ENCODE measurements at places on chromosomes 6 and 20.

DNA sequence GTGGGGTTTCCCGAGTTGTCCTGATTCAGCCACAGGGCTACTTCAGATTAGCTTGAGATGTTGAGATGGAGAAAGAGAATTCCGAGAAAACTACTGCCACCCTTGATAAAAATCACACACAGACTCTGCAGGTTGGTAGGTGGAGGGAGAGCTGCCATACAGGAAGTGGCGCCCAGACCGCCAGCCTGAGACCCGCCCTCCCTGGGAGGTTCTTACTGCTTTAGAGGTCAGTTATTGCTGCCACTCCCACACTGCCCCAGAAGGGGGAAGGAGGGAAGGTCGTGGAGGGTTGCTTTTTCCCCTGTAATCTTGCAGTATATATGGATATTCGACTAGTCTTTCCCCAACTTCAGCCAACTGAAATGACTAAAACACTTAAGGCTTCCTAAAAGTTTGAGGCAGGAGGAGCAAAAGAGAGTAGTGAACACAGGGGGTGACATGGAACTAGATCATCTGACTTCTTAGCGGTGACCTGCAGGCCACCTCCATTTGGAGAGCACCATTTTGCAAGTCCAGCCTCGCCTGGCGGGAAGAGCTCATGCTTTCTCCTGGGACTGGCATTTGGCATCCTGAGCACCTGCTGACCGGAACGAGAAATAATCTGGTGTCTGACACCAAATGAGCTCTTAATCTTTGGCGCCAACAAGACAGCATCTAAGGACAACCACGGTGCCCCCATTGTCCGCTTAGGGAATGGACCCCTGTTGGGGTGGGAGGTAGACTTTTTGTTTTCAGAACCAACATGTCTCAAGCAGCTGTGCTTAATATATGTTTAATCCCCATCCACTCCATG is 35.7 kb upstream of the SLC22A1 start:
- no peak for DNase-seq

- no peak for DNase-seq
Observed at GRCh38 chr20:31930779-31931178, 21.1 kb downstream of the PDRG1 start.

DNA sequence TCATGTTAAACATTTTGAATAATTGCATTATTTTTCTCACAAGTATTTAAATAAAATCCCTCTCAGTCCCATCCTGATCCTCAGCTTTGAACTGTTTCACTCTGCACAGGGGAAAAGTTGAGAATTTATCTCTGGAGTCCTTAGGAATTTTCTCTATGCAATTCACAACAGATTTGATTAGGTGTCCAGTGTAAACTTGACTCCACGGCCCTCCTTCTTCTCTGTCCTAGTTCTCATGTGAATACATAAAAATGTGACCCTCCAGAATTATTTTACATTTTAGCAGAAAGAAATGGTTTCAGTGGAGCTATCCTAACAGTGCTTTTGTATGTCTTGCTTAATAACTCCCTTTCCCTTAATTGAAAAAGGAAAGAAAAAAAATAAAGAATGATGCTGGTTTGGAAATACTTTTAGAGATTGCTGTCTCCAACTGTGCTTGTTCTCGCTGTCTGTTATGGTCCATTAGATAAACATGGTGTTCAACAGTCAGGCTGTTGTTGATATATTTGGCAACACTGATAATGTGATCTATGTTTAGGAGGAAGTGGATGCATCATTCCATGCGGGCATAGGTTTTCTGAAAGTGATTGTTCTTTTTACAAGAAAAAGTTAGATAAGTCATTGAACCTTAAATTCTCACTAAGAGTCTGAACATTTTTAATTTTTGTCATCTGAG is 599.4 kb upstream of the CITED2 start:
- DNase-seq: no peak

DNA sequence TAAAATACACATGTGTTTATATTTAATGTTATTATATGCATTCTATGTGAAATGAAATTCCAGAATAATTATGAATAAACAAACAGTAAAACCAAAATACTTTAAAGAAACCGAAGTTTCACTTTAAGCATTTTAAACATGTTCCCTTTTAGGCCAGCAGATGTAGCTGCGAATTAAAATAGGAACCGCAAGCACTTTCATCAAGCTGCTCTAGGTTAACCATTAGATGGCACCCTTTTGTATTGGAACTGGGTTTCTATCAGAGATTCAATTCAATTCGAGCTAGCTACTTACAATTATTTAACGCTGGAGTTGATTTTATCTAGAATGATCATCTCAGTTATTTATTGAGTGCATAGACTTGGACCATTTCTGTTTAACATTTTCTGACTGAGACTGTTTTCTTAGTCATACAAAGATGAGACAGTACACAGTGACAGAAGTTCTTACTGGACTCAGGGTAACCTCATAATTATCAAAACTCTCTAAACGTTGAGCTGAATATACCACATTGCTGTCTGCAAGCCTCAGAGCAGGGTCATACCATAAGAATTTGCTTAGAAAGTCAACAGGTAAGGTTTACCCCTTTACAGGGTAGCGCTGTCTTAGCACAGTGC is 8.5 kb downstream of the TMEM242 start:
- peak; percentile 32 for DNase-seq

GRCh38 chr6:111087106-111087835 is at the start of gene SLC16A10:
SLC16A10 (plus strand) TSS chr6:111087503; CDS start chr6:111087753, 250 bp downstream.
- DNase-seq: peak; percentile 77

- no peak for DNase-seq
Observed at GRCh38 chr6:118012944-118013343, 105.9 kb downstream of the SLC35F1 start.

- DNase-seq: no peak
Observed at GRCh38 chr6:112911959-112912358, 564.8 kb downstream of the RFPL4B start.

DNA sequence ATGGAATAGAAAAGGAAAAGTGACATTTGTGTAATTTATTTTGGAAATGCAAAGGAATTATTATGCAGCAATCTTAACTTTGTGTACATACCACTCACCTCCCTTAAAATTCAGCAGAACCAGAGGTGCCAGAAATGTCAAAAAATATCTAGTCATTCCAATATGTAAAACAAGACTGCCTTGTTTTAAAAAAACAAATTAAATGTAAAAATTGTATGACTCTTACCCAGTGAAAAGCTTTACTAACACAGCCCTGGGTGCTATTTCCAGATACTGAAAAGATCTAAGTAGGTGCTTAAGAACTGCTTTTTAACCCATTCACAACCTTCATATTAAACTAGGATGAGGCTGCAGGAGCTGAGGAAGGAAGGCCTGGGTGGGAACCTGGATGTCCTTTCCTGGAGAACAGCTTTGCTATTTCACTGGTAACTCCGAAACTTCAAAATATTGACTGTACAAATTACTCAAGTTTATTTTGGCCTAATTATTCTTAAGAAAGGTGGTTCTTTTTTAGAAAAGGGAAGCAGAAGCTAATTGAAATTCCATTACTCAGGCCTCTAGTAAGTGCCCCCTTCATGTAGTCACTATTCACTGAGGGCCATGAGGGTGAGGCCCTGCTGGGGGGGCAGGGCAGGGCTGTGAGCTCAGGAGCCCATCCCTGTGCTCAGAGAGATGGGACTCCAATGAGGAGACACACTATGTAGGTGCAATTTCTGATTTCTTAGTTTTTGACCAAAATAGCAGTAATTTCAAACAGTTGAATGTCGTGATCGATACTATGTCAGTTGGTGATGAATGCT is 139.6 kb downstream of the MAP3K4 start:
- no peak for DNase-seq

GRCh38 chr6:112780498-112781096 is 433.5 kb downstream of the RFPL4B start:
- DNase-seq: no peak

- DNase-seq: no peak
Observed at GRCh38 chr20:37775200-37775599, 81.4 kb downstream of the CTNNBL1 start.

DNA sequence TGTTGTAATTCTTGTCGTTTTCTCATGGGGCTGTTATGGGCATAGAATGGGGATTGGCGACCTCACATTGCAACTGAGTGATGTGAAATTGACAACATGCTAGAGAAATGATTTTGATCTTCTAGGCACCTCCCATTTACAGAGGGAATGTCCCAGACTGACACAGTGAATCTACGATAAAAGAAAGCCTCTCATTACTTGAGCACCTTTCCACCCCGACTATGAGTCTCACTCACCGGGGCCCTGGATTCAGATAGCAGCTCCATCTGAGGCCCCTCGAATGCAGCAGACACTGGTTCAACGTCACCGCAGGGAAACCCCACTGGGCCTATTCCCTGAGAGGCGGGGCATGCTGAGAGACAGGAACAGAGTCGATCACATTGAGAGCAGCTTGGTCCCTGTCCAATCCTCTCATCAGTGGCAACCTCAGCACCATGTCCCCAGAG is 49.1 kb downstream of the NFATC2 start:
- DNase-seq: no peak

DNA sequence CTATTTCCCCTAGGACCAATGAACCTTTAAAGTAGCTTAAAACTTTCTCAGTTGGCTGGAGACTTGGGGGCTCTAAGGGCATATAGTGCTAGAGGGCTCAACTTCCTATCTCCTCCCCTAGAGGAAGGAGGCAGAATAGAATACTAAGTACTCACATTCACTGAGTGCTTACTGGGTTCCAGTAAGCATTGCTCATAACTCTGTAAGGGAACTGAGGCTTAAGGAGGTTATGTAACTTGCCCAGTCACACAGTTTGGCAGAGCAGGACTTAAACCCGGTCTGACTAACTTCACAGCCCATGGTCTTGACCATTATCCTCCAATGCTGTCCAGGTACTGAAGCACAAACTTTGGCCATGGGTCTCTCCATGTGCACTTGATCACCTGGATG is 12.5 kb downstream of the SESN1 start:
- no peak for DNase-seq

DNA sequence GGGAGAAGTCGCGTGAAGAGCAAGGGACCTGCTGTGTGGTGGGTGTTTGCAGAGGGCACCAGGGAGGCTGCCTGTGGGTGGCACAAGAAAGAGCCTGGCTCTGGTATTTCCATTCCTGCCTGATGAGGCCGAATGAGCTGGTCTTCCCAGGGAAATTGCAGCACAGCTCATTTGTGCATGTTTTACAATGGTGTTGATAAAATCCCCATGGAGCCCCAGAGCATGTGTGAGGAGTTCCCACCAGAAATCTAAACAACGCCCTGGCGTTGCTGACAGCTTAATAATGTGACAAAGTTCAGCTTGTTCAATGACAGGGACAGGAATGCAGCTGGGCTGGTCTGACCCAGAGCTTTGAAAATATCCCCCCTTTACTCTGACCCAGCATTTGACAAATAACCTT is 135.5 kb downstream of the CLIC5 start:
- DNase-seq: no peak

DNA sequence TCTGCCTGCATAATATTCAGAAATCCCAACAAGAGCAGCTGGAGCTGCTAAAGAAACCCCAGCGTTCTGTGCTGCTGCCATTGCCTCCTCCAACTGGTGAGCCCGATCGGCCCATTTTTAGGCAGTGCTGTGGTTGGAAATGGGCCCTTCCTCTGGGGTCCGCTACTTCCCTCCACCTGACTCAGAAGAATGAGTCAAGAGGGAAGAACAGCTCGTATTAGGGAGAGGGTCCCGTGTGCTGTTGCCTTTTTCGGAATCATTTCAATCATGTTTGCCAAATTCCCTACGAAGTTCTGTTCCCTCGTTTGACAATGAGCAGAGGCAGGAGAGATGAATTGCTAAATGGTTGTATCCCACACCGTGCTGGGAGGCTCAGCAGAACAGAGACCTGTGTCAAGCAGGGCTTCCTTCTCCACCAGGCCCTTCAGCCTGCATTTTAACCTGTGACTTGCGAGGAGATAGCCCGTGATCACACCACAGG is 38.4 kb downstream of the THBS2 start:
- no peak for DNase-seq

GRCh38 chr6:77371748-77372147 is 91.5 kb downstream of the HTR1B start:
- no peak for DNase-seq

DNA sequence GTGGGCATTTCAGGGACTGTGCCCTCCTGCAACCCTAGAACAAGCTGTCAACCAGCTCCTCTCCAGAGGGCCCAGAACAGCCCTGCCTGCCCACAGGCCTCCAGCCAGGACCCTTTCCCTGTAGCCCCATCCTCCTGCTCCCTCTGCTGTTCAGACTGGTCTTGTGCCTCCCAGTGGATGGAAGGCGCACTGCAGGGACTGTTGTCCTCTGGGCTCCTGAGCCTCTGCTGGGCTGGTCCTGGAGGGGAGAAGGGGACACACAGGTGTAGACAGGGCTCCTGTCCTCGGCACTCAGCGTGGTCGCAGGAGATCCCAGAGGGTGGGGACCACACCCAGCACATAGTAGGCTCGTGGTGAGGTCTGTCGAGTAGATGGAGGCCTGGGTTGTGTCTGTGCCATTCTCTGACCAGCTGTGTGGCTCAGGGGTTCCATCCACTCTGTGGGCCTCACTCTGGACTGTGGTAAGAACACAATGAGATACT is 11.5 kb downstream of the ITPR3 start:
- DNase-seq: peak; percentile 91

GRCh38 chr6:296151-297122 is 4.2 kb downstream of the DUSP22 start:
- no peak for DNase-seq

- DNase-seq: no peak
Observed at GRCh38 chr6:76914737-76915136, 548.6 kb downstream of the HTR1B start.

GRCh38 chr20:37392441-37393195 is 46.7 kb downstream of the SRC start:
- peak; percentile 48 for DNase-seq

GRCh38 chr6:38191418-38191817 is 371.9 kb downstream of the ZFAND3 start:
- DNase-seq: no peak

DNA sequence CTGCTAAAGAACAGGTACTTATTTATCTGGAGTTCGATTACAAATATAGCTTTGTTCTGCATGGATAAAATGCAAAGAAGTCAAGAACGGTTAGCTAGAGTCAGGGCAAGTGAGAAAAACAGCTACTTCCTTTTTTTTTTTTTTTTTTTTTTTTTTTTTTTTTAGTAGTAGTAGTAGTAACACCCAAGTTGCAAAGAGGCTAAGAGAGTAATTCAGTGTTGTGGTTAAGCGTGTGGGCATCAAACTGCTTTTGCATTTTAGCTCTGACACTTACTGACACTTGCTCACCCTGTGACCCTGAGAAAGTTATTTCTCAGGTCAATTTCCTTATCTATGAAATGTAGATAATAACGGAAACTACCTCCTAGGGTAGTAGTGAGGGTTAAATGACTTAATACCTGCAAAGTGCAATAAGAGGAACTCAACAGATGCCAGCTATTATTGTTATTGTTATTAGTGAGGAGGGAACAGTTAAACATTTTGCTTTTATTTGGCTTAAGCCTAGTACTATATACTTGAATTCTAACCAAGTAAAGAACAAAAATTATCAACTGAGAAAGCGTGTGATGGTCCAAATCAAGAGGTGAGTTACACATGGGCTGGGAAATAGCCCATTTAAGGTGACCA is 86.7 kb upstream of the BACH2 start:
- no peak for DNase-seq
